ENCODE measurements at places on chromosomes 3 and 15.

- no peak for DNase-seq
Measured at GRCh38 chr15:27448986-27449385, 478.0 kb downstream of the GABRG3 start.

DNA sequence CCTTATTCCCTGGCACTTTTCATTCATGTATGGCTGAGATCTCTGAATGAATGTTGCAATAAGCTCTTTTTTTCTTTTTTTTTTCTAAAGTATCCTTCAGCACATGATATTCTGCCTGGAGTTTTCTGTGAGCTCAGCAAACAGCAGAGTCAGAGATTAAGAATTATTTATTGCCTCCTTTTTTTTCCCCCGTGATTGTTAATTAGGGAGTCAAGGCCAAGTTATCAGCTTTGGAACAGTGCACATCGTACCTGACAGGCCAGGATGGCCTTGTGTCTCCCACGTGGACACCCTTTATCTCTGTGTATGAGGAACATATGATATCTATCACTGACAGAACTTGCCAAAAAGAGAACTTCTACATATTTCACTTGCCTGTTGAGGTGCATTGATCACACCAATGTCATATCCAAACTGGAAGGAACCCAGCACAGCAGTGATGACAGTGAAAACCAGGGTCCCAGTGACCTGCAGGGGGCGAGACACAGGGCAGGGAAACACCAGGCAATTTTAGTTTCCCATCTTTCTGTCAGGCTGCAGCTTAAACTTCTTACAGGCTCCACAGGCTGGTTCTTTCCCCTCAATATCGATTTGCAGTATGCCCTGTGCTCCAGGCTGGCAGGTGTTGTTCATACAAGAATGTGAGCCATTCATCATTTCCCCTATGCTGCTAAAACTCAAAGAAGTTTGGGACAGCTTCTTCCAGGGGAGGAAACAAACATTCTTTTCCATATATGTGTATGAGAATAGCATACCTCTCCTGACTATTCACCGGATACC is 8.2 kb downstream of the SLC2A2 start:
- DNase-seq = no peak

DNA sequence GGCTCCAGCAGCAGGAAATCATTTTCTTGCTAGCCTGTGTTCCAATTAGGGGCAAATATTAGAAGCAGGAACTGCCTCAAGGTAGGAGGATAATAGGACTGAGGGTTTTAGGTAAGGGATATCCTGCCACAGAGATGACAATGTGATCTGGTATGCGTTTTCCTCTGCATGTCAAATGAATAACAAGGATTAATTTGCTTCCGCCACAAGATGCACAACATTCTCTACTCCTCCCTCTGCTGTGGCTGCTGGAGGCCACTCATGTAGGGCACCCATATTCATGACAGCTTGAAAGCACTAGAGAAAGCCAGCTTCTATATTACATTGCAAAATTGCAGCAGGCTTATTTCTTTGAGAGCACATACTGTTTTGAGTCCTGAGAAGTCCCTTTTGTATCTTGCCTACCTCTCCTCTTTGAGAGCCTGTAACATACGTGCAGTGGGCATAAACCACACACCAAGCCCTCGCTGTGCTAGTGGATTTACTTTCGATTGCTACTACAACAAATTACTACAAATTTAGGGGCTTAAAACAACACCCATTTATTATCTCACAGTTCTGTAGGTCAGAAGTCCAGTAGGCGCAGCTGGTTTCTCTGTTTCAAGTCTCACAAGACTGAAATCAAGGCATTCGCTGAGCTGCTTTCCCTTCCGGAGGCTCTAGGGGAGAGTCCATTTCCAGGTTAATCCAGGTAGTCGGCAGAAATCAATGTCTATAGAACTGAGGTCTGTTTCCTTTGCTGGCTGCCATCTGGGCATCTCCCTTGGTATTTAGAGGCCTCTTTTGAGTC is 5.9 kb upstream of the CD47 start:
- DNase-seq = no peak

- DNase-seq = no peak
Measured at GRCh38 chr3:126202276-126202675, 21.9 kb upstream of the ALDH1L1 start.

- peak; percentile 45 for DNase-seq
Measured at GRCh38 chr3:63351159-63352007, 73.3 kb downstream of the SYNPR start.

DNA sequence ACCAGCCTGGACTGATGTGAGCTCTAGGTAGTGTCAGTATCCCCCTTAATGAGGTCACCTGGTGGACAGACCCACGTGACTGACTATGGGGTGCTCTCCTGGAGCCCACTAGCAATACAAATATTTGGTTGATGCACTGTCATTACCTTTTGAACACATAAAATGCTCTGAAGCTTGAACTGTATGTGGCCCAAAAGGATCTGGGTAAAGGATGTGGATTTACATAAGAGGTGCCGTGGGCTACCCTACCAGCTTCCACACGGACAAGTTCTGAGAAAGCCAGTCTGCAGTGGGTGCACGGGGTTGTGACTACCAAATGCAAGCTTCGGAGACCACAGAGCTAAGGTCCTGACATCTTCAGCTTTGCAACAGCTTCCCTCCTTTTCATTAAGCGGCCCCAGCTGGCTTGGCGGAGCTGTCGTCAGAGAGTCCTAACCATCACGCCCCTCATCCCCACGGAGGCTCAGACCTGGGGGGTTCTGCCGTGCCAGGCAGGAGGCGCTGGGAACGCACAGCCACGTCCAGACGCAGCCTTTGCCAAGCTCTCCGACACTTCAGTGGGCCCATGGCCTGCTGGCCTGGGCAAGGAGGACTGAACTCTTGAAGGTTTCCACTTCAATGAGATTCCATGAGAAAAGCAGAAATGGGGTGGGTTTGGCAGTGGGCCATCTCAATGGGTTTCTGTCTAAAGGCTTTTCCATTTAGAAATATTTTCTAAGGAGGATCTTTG is 228.3 kb downstream of the ADAMTS17 start:
- peak; percentile 15 for DNase-seq

- DNase-seq = no peak
Measured at GRCh38 chr3:78287085-78287484, 1247.2 kb downstream of the ROBO2 start.
